ENCODE measurements at places on chromosomes 1 and 21.

- DNase-seq, result no peak
Observed at GRCh38 chr1:235275223-235275622, 52.8 kb downstream of the ARID4B start.

DNA sequence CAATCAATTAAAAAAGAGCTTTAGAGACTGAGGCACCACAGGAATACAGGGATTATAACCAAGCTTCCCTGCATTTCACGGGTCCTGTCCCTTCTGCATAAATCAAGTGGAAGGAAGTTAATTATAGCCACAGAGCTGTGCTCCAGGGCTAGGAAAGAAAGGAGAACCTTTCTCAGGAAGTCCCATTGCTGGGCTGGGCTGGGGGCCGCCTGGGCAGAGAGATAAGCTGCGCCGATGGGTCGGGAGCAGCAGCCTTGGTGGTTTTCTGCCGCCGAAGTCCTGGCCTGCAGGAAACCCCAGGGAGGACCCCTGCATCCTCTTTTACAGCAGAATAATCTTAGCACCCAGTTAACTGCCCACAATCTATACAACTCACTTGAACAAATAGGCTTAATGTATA lies 12.6 kb upstream of the CD34 start:
- DNase-seq, result no peak

GRCh38 chr1:111813440-111814304 lies 58.0 kb downstream of the DDX20 start:
- no peak for DNase-seq

- no peak for DNase-seq
Observed at GRCh38 chr1:241695246-241696171, 43.4 kb downstream of the WDR64 start.

GRCh38 chr1:68917456-68917855 lies 420.6 kb upstream of the DEPDC1 start:
- DNase-seq, result no peak

DNA sequence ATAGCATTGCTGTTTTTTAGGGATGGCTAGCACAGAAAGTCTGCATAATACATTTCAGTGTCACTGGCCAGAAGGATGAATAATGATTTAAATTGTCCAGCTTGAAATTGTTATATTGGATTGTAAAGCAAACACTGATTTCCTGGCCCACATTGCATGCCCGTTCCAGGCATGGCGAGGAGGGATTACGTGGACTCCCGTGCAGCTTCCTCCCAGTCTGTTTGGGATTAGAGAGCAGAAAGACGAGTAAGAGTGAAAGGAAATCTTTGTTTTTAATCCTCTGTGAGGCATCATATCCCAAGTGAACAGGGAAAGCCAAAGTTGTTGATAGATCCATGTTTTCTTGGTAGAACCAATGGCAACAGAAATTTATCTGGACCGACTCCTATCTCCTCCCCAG lies 8.4 kb downstream of the TRIM58 start:
- DNase-seq, result no peak

GRCh38 chr1:150548632-150549495 lies at the start of gene ADAMTSL4:
ADAMTSL4 (plus strand) TSS chr1:150549408; CDS start chr1:150552289, 2,881 bp downstream.
- no peak for DNase-seq

DNA sequence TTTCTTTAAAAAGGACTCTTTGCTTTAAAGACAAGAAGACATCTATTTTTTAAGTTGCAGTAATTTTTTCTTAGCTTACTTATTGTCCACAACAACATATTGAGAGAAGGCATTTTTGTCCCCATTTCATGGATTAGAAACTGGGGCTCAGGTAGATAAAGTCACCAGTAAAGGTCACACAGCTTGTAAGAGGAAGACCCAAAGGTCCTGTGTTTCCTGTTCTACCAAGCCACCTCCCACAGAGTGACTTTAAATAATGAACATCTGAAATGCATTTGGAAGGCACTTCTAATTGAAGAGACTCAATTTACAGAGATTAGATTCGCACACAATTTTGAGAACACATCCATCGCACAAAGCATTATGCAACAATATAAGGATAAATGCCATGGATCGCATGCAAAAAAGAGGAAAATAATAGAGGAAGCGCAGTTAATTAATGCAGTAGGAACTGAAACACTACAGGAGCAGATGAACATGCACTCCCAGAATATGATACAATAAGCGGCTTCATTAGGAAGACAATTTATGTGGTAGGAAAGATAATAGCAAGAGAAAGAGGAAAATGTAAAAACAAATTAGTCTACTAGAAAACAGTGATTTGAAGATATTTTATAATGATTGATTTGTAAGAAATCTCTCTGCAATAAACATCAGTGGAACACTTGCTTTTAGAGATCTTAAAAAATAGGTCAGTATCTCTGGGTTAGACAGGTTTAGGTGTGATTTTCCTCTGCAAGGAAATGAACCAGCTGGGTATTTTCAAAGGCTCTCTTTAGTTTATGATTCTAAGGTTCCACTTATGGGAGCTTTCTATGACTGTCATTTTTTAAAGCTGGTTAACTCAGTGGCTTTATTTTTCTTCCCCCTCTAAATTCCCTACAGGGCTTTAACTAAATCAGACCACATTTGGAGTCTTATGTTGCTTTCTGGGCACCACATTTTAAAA lies 27.1 kb upstream of the CD2 start:
- DNase-seq, result no peak

DNA sequence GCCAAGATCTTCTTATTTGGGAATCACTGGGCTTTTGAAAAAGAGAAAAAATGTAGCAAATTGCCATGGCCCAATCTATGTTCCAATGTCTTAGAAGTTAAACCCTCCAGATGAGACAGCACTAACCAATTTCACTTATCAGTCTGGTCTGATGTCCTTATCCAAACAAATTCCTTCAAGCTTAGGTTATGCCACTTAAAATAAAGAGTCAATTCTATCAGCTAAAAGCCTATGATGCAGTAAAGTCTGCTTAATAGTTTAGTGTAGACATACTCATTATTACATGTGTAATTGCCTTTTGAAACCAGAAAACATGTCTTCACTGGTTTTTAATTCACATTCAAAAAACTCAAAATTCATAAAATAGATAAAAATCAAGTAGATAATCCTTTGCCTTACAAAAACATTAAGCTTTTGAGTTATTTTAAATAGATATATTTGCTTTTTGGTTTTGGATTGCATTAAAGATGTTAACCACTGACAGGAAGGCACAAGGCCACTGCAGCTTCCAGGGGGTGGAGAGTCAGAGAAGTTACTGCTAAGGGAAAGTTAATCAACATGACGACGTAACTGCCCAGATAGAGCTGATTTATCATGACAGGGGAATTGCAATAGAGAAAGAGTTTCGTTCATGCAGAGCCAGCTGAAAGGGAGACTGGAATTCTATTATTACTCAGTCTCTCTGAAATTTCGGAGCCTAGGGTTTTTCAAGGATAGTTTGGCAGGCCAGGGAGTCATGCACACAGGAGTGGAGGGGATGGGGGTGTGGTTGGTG lies 106.1 kb downstream of the MAP3K21 start:
- no peak for DNase-seq

DNA sequence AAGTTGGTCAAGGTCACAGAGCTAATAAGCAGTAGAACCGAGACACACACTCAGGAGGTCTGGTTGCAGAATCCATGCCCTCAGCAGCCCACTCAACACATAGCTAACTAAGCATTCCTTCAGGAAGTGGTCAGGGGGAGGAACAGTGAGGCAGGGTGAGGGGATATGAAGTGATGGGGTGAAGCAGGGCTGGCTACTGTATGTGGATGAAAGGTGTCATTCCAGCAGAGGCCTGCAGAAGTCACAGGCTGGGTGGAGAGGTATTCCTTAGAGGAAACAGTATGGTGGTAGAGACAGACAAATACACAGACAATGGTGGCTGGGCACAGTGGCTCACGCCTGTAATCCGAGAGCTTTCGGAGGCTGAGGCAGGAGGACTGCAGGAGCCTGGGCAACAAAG lies 14.1 kb downstream of the TMCO4 start:
- DNase-seq, result no peak

- no peak for DNase-seq
Observed at GRCh38 chr1:53826367-53826766, 11.7 kb downstream of the NDC1 start.

GRCh38 chr1:157136133-157136532 lies 2.1 kb downstream of the ETV3 start:
- DNase-seq, result no peak

GRCh38 chr1:181554465-181554864 lies 71.1 kb downstream of the CACNA1E start:
- no peak for DNase-seq

DNA sequence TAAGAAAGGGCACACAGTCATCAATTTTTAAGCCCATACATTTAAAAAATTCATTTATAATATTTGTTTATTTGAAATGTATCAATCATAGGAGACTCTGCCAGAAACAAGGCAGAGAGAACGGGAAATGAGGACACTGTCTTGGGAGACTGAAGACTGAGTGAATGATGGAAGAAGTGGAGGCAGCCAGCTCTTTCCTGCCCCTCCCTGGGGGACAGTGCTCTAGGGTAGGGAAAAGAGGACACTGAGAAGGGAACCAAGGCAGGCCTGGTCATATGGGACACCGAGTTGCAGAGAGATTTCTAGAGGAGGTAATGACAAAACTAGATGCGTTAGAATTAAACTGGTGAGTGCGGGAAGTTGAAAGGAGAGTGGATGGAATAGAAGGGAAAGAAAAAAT lies 31.6 kb downstream of the EEIG2 start:
- no peak for DNase-seq

- DNase-seq, result no peak
Observed at GRCh38 chr1:27994060-27994459, 34.3 kb downstream of the XKR8 start.

GRCh38 chr1:248811514-248812490 lies 13.9 kb downstream of the SH3BP5L start:
- DNase-seq, result no peak

DNA sequence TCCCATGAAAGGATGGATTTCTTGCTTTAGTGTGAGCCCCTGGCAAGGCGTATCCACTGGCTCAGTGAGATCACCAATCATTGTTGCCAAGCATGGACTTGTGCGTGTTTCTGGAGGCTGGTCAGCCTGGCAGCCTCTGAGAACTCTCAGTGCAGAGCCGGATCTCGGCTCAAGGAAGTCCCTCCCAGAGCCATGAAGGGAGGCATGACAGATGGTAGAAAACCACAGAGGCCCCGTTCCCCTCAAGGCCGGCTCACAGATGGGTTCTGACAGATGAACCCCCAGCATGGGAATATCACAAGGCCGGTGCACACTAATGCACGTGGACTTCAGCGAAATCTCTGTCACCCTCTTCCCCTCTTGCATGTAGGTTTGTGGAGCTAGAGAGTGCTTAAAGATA lies 290.5 kb downstream of the AJAP1 start:
- DNase-seq, result no peak

- DNase-seq, result no peak
Observed at GRCh38 chr1:208791456-208791855, 547.3 kb upstream of the PLXNA2 start.

DNA sequence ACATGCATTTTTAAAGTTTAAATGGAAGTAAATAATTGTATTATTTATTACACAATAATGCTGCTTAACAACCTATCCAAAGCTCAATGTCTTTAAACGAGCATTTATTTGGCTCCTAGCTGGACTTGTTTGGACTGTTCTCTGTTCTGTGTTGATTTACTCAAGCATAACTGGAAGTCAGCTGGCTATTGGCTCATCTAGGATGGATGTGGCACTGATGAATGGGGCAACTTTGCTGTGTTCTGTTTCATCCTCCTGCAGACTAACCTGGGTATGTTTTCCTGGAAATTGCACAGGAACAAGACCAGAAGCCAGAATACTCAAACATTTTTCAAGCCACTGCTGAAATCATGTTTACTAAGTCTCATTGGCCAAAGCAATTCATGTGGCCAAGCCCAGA lies 70.8 kb upstream of the HSD17B7 start:
- no peak for DNase-seq

- DNase-seq, result no peak
Observed at GRCh38 chr1:92419642-92420041, 67.1 kb downstream of the GFI1 start.

- no peak for DNase-seq
Observed at GRCh38 chr1:154747740-154748404, 122.2 kb downstream of the KCNN3 start.

DNA sequence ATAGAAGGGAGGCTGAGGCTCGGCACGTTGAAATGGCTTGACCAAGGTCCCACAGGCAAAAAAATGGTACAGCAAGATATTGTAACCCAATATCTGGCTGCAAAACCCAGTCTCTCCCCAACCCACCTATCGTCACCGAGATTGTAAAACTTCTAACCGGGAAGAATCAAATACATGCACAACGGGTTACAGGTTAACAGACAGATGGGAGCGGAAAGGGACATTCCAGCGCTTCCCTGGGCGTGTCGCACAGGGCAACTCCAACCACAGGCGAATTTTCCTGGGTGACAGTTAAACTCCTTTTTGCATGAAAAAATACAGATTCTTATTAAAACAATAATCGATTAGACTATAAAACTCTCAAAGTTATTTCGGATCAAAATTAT lies 31.8 kb upstream of the JUN start:
- DNase-seq, result no peak

DNA sequence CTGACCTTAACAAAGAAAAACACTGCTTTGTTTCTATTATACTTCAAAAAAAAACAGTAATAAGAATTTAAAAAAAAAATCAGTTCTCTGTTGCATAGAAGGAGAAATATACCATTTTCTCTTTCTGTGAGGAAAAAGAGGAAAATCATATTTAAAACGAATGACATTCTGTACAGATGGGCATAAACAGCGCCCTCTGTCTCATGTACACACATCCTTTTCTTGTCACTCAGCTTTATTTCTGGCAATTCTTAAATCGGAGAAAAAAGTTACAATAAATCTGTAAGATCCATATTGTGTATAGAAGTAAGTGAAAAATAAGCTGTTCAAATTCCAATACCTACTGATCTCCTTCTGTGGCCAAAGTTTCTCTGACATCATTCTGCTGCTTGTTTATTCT lies 245.4 kb downstream of the SMYD3 start:
- DNase-seq, result no peak

DNA sequence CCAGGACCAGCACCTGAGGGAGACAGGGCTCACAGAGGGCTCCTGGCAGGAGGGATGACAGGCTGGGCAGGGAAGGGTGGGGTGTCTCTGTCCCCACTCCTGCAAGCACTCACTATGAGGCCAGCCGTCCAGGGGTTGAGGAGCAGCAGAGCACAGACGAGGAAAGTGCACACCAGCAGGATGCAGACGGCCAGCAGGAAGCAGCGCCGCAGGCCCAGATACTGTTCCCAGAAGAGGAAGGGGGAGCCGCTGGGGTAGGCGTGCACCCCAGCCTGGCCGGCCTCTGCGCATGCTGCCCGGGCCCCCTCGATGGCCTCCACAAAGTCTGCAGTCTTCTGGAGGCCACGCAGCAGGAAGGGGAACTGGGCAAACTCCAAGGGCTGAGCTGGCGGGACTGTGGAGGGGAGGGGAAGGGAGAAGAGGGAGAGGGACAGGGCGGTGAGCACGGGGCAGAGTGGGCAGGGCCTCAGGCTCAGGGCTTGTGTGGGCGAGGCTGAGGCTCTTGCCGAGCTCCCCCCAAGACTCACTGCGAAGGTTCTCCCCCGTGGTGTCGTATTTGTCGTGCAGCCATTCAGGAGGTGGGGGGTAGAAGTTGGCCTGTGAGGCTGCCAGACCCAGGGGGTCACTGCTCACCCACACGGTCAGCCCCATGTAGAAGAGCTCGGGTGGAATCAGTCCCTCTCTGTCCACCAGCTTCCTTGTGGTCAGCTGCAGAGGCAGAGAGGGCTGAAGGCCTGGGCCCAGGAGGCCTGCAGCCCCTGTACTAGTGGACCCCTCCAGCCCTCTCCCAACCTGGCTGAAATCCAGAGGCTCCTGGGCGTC lies 16.5 kb downstream of the PTCH2 start:
- DNase-seq, result no peak

GRCh38 chr1:187961895-187962294 lies 1133.1 kb downstream of the PLA2G4A start:
- DNase-seq, result no peak

GRCh38 chr1:7578206-7578605 lies 192.9 kb upstream of the VAMP3 start:
- no peak for DNase-seq

- DNase-seq, result no peak
Observed at GRCh38 chr1:31795801-31796621, 19.8 kb downstream of the SPOCD1 start.
